ENCODE measurements at places on chromosomes 12 and 14.

DNA sequence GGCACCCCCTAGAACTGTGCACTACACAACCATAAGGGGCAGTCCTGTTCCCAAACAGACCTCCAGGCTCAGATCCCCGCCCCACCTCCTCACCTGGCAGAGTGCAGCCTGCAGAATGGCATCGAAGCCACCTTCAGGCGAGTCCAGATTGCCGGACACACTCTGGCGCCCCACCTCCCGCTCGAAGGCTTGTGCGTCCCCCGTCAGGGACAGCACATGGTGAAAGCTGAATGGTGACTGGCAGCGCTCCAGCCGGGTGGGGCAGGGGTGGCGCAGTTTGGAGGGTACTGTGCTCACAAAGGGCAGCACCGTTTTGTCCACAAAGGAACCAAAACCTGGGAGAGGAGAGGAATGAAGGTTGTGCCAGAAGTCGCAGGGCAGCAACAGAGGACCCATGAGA lies 10.6 kb downstream of the ITGB7 start:
- DNase-seq = no peak

GRCh38 chr12:131454418-131455217 lies 256.3 kb upstream of the SFSWAP start:
- peak; percentile 17 for DNase-seq

DNA sequence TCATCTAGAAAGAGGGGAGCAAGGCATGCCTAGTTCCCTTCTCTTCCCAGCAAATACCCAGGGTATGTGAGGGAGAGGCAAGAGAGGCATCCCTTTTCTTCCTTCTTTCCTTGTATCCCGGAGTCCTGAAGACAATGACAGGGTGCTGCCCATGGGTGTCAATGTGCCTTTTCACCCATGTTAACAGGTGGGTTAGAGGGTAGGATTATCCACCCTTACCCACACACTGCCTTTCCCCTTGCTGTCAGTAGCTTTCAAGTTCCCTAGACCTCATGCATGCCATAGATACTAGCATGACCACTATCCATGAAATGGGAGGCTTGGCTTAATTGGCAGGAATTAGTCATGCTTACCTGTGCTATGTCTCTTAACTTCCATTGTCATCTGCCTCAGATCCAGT lies 36.3 kb upstream of the PCNX1 start:
- DNase-seq = no peak

- DNase-seq = peak; percentile 51
Observed at GRCh38 chr12:106903241-106903945, 52.3 kb upstream of the TMEM263 start.

DNA sequence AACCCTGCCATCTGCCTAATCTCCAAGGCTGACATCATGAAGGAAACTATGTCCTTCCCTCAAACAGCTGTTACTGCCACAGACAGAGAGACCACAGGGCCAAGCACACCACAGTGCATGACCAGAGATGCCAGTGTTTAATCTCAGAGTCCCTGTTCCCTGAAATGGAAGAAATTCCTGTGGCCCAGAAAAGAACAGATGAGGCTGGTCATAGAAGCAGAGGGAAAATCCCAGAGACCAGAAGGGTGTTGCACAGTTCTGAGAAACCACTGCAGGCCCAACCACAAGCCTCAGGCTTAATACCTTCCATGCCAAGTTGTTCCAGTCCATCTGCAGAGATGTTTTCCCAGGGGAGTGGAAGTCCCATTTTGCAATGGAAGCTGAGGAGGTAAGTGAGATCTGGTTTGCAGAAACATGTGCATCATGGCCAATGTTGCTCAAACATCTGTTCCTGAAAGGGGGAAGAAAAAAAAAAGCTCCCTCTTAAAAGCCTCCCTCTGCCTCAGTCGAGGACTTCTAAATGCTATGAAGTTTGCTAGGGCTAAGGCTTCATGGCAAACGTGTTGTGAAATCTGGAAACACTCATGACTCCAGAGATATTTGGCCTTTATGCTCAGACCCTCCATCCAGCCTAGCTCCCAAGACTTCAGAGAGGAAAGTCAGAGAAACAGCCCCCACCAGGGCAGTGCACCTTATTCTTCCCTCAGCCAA lies 98.6 kb downstream of the SCARB1 start:
- no peak for DNase-seq

GRCh38 chr12:117036046-117036445 lies 63.2 kb downstream of the TESC start:
- peak; percentile 44 for DNase-seq

GRCh38 chr12:31466768-31467167 lies 124.2 kb downstream of the DENND5B start:
- no peak for DNase-seq

- DNase-seq = no peak
Observed at GRCh38 chr12:1939331-1939730, 20.9 kb upstream of the CACNA2D4 start.

DNA sequence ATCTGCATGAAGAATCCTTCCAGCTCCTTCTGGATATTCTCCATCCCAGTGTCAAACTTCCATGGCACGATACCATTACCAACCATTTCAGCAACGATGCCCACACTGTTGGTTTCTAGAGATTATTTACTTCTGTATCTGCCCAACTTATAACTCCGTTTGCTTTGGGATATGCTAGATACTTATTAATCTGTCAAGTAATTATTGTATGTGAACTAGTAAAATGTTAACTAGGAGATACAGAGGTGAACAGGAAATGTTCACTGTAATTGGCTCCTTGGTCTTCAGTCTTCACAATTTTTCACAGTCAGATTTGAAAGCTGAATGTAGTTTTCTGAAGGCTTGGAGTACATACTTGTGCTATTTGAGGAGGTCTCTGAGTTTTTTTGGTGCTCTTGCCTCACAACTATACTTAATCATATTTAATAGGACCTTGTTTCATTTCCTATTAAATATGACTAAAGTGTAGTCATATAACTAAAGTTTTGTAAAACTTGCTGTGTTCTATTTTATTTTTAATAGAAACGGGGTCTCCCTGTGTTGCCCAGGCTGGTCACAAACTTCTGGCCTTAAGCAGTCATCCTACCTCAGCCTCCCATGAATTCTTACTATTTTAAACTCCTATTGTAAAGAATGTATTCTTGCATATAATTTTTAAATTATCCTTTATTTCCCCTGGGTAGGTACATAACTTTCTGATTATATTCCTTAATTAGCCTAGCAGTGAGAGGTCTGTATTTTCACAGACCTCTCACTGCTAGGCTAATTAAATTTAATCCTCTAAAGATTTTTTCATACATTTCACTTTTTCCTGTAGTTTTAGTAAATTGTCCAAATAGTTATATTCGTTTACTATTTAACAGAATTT lies 79.7 kb downstream of the FGD4 start:
- no peak for DNase-seq

- DNase-seq = peak; percentile 54
Observed at GRCh38 chr12:7219599-7220243, 30.2 kb downstream of the PEX5 start.

- peak; percentile 96 for DNase-seq
Observed at GRCh38 chr14:77028384-77029231, at the start of gene IRF2BPL. Gene IRF2BPL (minus strand): TSS chr14:77028708. CDS start chr14:77027792, 916 bp downstream.

DNA sequence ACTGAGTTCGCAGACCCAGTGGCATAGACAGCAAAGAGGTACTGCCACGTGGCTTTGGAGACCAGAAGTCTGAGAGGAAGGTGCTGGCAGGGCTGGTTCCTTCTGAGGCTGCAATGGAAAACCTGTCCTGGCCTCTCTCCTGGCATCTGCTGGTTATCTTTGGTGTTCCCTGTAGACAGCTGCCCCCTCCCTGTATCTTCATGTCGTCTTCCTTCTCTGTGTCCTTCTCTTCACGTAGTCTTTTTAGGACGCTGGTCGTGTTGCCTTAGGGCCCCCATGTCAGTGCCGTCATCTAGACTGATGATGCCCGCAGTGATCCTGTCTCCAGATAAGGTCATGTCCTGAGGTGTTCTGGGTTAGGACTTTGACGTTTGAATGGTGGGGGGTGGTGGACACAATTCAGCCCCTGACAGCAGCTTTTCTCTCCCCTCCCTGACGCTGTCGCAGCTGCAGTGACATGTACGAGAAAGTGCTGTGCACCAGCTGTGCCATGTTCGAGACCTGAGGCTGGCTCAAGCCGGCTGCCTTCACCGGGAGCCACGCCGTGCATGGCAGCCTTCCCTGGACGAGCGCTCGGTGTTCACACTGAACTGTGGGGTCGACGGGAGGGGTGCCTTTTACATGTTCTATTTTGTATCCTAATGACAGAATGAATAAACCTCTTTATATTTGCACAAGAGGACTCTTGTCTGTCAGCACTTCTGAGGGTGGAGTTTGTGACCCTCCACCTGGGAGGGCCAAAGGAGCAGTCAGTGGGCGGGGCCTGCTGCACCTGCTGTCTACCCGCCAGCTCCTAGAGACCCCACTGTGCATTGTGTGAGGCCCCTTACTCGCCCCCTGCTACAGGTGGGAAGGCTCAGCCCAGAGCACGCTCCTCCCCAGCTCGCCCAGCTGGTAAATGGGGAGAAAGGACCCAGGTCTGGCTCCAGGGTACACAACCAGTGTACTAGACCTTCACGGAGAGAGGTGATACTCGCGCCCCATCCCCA lies 6.3 kb downstream of the SIVA1 start:
- no peak for DNase-seq

DNA sequence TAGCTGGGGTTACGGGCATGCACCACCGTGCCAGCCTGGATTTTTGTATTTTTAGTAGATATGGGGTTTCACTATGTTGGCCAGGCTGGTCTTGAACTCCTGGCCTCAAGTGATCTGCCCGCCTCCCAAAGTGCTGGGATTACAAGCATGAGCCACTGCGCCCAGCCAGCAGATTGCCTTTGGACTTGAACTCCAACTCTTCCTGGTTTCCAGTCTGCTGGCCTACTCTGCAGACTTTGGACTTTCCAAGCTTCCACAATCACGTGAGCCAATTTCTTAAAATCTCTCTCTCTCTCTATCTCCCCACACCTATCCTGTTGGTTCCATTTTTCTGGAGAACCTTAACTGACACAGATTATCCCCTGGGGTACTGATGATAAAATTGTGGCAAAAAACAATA lies 55.0 kb downstream of the EMP1 start:
- DNase-seq = no peak

DNA sequence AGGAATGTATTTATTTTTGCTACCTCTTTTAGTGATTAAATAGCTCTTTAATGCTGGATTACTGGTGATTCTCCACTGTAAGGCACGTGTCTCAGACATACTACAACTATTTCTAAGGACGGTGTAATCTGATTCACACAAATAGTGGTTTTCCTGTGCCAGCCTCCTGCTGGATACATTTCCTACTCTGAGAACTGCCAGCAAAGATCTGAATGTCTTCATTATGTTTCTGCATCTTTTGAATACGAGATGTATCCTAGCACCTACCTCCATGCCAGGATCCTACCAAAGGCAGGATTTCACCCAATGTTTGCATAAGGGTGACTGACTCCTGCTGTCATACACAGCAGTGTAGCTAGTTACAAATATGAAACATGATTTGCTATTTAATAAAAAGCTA lies 120.6 kb downstream of the PRICKLE1 start:
- no peak for DNase-seq

DNA sequence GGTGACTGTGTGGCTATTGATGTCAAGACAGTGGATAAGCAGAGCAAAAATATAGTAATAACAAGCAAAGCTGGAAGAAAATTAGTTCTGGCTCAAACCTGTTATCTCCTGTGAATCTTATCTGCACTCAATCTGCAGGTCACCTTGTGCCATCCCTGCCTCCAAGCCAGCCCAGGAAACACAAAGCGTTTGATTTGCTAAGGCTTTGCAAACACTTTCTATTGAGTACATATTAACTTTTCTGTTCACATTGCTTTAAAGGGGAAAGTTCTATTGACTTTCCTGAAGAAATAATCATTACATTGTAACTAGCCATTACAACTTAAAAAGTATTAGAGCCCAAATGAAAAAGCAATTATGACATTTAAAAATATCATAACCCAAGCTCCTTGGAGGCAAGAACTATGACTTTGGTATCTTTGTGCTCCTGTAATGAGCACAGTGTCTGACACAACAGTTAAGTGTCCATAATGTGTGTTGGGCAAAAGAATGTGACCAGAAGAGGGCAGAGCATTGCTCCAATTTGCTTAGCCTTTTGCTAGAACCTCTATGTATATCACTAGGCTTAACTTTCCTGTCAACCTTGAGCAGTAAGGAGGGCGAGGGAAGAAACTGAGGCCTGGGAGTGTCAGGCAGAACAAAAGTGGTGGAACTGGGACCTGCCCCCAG lies 24.7 kb downstream of the SERPINA3 start:
- DNase-seq = no peak

GRCh38 chr12:110074089-110074488 lies 25.8 kb upstream of the C12orf76 start:
- DNase-seq = no peak

GRCh38 chr12:67664171-67664570 lies 15.6 kb downstream of the DYRK2 start:
- no peak for DNase-seq

- no peak for DNase-seq
Observed at GRCh38 chr12:116127859-116128258, 149.6 kb downstream of the MED13L start.

DNA sequence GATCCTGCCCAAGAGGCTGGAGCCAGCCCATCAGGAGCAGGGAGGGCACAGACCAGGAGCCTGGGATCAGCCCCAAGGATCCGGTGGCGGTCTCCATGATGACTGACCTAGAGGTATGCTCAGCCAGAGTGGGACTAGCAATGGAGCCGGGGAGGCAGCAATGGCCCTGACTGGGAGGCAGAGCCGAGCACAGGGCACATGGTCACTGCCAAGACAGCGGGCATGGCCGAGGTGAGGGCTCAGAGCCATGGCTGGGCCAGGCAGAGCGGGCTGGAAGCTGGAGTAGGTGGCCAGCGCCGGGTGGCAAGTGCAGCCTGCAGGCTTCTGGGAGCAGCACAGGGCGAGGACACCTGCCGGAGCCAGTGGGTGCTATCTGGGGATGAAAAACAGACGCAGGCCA lies 259.3 kb downstream of the BCL11B start:
- DNase-seq = no peak

- DNase-seq = no peak
Observed at GRCh38 chr12:122306407-122306806, 40.1 kb upstream of the VPS33A start.

DNA sequence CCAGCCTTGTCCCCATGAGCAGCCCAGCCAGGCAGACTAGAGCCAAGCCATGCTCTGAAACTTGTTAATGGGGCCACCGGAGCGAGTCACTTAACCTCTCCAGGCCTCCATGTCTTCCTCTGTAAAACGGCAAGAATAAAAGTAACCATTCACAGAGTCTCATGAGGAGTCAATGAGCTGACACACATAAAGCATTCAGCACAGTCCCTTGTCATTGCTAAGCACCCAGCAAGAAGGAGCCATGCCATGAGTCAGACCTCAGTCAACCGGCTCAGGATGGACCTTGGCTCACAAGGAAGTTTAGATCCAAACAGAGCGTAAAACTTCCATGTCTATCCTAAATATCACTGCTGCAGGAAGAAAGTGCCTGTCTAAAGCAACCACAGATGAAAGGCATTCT lies 10.6 kb downstream of the FICD start:
- DNase-seq = no peak

GRCh38 chr14:88258021-88258420 lies 65.0 kb downstream of the KCNK10 start:
- no peak for DNase-seq

DNA sequence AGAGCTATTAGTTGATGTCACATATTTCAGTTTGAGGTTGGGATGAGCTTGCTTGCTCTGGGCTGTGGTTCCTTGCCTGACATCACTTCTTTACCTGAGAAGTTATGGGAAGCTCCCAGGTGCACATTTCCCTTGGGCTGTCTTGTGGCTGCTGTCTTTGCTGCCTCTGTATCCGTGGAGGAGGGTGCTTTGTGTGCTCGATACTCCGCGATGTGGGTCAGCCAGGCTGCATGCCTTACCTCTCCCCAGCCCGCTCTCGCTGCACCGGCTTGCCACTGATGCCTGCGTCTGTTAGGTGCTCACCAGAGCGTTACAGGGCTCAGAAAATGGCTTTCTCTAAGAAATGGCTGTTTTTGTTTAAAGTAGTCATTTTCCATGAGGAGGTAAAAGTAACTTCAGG lies 19.6 kb downstream of the PELI2 start:
- DNase-seq = no peak

All from NCI-H2081 (cell line).